NCI-H1048 (cell line): ENCODE measurements at places on chromosomes 3 and 15.

GRCh38 chr3:190175490-190175889, 54.8 kb upstream of the P3H2 start:
- no peak for DNase-seq

DNA sequence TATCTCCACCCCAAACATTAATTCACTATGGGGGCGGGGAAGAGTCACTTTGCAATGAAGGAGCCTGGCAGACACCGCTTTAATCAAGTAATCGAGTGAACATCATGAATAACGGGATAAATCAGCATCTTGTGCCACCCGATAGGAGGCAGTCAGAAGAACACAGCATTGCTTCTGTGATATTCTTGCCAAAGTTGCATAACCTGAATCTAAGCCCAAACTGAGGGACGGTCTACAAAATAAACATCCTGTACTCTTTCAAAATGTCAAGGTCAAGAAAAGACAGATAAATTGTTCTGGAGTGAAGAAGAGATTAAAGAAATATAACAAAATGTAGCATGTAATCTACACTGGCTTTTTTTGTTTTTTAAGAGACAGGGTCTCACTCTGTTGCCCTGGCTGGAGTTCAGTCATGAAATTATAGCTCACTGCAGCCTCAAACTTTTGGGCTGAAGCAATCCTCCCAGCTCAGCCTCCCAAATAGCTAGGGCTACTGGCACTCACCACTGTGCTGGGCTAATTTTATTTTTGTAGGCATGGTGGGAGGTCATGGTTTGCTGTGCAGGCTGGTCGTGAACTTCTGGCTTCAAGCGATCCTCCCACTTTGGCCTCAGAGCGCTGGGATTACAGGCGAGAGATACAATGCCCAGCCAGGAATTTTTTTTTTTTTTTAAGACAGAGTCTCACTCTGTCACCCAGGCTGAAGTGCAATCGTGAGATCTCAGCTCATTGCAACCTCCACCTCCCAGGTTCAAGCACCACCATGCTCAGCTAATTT, 20.1 kb upstream of the VWA5B2 start:
- no peak for DNase-seq

GRCh38 chr15:63906266-63906584, 72.5 kb upstream of the HERC1 start:
- no peak for DNase-seq

- no peak for DNase-seq
Observed at GRCh38 chr3:44915702-44916438, 41.5 kb downstream of the TGM4 start.

- no peak for DNase-seq
Observed at GRCh38 chr3:43953380-43953779, 262.6 kb downstream of the ABHD5 start.

DNA sequence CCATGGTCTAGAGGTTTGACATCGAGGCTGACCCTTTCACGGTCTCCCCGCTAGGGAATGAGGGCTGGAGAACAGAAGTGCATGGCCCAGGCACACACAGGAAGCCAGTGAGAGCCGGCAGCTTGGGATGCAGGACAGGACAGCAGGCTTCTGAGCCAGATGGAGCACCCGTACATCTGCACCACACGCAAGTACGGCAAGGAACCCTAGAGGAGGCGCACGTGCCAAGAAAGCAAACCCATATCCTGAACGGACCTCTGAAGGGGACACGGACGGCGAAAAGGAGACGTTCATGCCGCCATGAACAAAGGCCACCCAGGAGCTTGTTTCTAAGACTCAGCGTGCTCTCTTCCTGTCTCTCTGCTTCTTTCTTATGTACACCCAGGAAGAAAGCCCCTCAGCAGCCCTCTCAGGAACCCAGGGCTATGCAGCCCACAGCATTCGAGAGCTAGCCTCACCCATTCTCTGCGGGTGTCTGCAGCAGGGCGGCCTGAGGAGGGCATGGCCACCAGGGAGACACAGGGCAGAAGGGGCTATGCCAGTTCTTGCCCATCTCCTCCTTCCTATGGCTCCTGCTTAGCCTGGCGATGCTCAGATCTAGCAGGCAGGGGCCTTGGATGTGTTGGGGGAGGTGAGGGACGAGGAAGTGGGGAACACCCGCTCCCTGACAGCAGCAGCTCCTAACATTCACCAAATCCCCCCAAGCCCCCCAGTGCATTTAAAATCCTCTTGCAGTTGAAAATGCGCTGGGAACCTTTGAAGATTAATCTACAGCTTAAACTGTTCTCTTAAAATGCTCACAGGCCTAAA, 81.3 kb downstream of the PCSK6 start:
- no peak for DNase-seq

GRCh38 chr15:44101286-44101685, 93.8 kb downstream of the FRMD5 start:
- no peak for DNase-seq

GRCh38 chr15:64903326-64903950, 8.3 kb upstream of the ANKDD1A start:
- DNase-seq = no peak

- no peak for DNase-seq
Observed at GRCh38 chr3:124424396-124424795, 305.9 kb upstream of the UMPS start.

GRCh38 chr15:40053831-40054604, 15.0 kb upstream of the SRP14 start:
- no peak for DNase-seq
